GM12892 (cell line): ENCODE measurements at places on chromosomes 7 and 10.

DNA sequence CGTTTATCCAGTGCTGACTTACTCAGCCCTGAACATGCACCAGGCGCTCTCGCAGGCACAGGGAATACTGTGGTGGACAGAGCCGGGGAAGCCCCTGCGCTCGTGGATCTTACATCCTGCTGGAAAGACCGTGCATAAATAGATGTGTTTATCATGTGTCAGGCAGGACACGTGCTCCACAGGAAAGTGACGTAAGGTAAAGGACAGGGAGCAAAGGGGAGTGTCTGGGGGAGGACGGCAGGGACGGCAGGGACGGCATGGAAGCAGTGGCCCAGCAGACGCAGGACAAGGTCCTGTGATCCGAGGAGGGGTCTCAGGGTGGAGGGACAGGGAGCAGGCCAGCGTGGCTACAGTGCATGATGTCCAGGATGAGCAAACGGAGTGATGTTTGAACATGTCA is 410.5 kb downstream of the PAXIP1 start:
- DNase-seq: no peak

DNA sequence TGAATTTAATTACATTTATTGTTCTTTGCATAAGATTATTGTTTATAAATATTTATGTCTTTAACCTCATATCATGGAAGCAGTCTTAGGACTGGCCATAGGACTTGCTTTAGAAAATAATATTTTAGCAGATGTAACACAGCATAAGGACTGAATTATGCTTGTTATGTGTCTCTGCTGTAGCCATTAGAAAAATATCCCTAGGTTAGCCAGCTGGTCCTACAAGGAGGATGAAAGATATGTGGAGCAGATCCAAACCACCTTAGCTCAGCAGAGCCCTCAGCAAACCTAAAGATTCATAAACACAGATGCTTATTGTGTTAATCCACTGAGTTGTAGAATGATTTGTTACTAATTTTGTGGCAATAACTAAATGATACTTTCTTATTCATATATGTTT is 166.0 kb upstream of the COL1A2 start:
- no peak for DNase-seq

DNA sequence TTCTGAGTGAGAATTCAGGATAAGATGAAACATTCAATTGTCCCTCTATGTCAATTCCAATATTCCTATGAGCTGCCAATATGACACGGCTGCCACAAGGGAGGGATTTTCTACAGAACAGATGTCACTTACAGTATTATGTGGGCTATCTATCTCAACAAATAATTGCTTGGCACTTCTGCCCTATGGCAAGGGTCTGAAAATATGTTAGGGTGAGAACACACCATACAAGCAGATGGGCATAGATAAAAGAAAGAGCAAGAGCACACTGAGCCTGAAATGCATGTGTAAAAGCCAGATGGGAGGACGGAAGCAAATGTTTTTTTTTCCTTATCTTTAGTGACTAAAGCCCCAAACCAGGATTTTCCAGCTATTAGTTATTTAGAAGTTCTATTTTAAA is 70.1 kb upstream of the TFEC start:
- DNase-seq: no peak

- no peak for DNase-seq
Measured at GRCh38 chr7:46651561-46652088, 730.6 kb upstream of the IGFBP3 start.

DNA sequence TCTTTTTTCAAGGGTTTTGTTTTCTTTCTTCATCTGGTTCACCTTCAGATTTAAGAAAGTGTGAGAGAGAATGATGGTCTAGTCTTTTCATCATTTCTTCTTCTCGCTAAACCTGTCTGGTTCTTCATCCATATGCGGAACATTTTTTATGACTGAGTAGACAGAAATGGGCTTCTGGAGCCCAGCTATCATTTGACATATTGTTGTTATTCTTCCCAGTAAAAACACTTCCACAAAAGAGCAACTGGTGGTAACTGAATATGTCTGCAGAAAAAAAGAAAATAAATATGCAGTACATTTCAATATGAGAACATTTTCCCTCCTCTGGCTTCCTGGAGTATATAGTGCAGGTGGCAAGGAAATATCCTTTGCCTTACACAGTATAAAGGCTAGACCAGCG is 209.5 kb downstream of the JCAD start:
- no peak for DNase-seq

DNA sequence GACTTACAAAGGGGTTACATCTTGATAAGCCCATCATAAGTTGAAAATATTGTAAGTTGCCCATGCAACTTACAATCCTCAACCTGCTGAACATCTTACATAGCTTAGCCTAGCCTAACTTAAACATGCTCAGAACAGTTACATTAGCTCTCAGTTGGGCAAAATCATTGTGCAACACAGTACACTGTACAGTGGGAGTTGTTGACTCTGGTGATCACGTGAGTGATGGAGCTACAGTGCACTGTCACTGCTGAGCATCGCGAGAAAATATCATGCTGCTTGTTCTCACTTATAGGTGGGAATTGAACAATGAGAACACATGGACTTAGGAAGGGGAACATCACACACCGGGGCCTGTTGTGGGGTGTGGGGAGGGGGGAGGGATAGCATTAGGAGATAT is 214.9 kb upstream of the ZMIZ1 start:
- no peak for DNase-seq

DNA sequence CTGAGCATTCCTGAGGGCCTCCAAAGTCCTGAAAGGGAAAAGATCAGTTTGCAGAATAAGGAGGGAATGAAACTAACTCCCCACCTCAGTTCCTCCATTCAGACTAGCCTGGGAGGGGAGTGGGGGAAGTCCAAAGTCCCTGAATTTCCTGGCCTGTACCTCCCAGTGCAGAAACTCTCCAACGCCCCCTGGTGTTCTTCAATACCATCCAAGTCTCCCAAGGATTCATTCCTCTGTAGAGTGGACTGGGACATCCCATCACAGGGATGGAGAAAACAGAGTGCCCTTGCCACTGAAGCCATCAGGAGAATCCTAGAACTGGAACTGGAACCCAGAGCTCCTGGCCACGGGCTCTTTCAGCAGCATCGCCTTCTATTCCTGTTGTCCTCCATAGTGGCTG is 1.6 kb upstream of the COL13A1 start:
- no peak for DNase-seq
